ENCODE measurements at places on chromosomes 12 and 14. TPM values are rescaled to one million over a fixed set of nuclear protein-coding genes. Genes with fewer than 3 reads are reported as not detected.

The TTC6 gene
- total RNA-seq, result not detected

GRCh38 chr12:96549341-96549740, 60.0 kb downstream of the CFAP54 start:
- DNase-seq, result no peak
- H3K27me3 ChIP-seq, result peaks cover 17% of the 10 kb centered on the region
- no peaks in the 10 kb centered on the region for H3K36me3 ChIP-seq
- H3K4me3 ChIP-seq, result no peak overlapping the region
- no peaks in the 10 kb centered on the region for H3K4me1 ChIP-seq

The HOXC9 gene
- not detected for total RNA-seq

The CACNA2D4 gene
- 8.0 TPM for total RNA-seq

GRCh38 chr14:23615856-23616255, 20.3 kb upstream of the DHRS2 start:
- peaks cover 9% of the 10 kb centered on the region for H3K27me3 ChIP-seq
- peaks cover 2% of the 10 kb centered on the region for H3K36me3 ChIP-seq
- H3K4me3 ChIP-seq, result no peak overlapping the region

GRCh38 chr14:73397810-73398209, 60.5 kb downstream of the NUMB start:
- no peak overlapping the region for H3K4me3 ChIP-seq
- no peak for DNase-seq
- H3K27me3 ChIP-seq, result no peaks in the 10 kb centered on the region
- peaks cover 2% of the 10 kb centered on the region for H3K36me3 ChIP-seq
- H3K4me1 ChIP-seq, result peaks cover 2% of the 10 kb centered on the region
- H3K27ac ChIP-seq, result no peak overlapping the region
